Left hindlimb (tissue), 1 donor: ENCODE measurements at places on chromosomes 7 and 10.

- no peak for DNase-seq
Observed at GRCh38 chr7:75584354-75584753, 92.2 kb downstream of the SPDYE5 start.

- no peak for DNase-seq
Observed at GRCh38 chr7:2185715-2186114, 47.0 kb downstream of the MAD1L1 start.

DNA sequence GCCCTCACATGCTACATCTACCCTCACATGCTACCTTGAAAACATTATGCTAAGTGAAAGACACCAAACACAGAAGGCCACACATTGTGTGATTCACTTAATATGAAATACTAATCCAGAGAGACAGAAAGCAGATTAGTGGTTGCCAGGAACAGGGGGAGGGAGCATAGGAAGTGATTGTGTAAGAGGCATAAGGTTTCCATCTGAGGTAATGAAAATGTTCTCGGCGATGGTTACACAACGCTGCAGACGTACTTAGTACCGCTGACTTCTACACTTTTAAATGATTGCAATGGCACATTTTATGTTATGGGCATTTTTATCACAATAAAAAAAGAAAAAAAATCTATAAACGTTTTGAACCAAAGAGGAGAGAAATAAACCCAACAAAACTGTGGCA is 742.3 kb downstream of the TYW1 start:
- no peak for DNase-seq

DNA sequence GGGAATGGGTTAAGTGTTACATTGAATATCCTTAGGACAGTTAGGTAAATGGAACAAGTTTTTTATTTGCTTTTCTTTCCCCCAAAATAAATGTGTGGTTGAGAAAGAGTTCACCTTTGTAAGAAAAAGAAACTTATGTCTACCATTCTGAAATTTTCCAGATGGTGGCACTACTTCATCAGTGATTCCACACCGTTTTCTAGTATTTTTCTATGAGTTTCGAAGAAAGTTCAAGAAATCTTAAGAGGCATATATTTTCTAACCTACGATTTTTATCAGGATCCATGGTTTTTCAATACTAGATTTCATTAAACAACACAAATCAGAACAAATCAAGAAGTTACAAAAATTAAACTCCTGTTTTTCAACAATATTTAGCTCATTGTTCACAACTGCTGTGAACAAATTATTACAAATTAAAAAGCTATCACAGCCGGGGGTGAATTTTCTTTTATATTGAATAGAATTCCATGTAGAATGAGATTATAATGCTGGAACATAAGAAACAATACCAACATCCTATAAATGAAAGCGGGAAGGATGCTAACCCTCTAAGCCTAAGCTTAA is 163.1 kb upstream of the NPVF start:
- DNase-seq = no peak

GRCh38 chr10:110881247-110881646 is 9.5 kb downstream of the PDCD4 start:
- DNase-seq = no peak

DNA sequence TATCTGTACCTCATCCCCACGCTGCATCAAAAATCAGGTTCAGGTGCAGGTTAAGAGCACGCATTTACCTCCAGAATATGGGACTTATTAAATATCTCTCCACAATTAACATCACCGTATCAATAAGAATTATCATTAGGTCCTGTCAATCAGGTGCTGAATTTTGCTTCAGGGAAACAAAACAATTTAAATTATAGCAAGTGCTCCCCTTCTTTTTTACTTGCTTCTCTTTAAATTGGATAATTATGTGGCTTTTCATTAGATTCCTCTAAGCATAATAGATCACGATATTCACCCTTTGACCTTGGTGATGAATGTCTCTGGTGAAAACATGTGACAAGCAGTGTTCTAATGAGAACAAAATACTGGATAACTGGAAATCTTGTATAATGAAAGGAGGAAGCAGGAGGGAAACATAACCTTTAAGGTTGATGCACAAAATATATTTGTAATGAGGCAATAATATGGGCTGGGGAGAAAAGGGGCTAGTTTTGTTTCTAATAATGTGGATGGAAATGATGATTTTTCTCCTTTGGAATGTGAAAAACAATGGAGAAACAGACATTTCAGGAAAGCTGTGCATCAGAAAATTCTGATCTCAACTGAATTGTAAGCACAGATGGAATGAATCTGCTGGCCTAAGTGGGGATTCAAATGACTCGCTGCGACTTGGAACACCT is 166.9 kb downstream of the SNX10 start:
- no peak for DNase-seq

DNA sequence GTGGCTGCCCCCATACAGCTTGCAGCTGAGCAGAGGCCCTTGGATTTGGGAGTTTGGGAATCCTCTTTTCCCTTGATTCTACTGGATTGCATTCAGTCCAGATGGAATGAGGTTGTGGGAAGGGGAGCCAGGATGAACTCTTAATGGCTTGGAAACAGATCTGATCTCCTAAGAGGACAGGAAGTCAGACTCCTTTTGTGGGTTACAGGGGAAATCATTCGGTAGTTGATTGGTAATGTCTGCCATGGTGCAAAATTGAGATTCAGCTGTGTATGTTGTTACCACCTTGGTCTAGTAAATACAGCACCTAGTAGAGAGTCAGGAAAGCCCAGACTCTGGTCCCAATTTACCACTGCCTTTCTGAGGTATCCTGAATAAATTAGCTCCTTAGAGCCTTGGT is 144.2 kb upstream of the TNRC18 start:
- DNase-seq = no peak

- DNase-seq = peak; percentile 73
Observed at GRCh38 chr10:129207297-129207696, 259.7 kb upstream of the MGMT start.

DNA sequence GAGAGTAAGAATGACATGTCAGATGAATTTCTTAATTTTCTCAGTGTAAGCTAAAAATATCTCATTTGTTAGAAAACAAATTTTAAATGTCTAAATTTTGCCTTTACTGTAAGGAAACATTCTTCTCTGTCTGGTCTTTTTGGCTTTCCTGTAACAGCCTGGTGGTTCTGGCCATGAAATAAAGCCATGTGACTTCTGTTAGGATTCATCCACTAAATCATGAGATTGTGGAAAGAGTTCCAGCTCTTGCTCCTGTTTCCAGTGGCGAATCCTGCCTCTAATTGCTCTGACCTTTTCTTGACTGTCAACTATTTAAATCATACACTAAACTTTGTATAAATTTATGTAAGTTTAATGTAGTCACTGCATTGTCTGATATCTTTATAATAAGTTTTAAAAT is 398.5 kb upstream of the AKR1E2 start:
- DNase-seq = no peak

GRCh38 chr7:98233219-98234070 is 18.6 kb downstream of the TECPR1 start:
- DNase-seq = peak; percentile 17

DNA sequence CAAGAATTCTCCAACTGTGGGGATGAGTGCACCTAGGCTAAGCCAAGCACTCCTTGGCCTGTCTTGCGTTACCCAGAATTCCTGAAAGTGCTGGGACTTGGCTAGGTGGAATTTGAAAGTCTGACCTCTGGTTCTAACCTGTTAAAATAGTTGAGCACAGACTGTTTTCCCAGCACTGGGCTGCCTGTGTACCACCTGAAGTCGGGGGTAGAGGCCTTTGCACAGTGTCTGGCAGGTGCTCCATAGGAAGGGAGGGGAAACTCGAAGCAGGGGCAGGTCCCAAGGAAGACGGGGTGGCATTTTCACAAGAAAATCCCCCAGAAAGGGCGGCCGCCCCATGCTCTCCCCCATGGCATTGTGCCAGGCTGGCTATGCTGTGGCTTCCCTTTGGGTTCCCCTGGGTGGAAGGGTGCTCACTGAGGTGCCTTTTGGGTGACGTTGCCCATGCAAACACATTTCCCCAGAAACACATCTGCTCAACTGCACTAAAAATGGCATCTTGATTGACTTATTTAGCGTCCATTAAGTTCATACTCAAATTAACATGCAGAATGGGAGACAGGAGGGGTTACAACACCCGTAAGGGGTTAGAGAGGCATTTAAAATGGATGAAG is 62.9 kb downstream of the SYPL1 start:
- DNase-seq = no peak

- DNase-seq = no peak
Observed at GRCh38 chr7:73912223-73912622, 51.3 kb downstream of the TMEM270 start.

DNA sequence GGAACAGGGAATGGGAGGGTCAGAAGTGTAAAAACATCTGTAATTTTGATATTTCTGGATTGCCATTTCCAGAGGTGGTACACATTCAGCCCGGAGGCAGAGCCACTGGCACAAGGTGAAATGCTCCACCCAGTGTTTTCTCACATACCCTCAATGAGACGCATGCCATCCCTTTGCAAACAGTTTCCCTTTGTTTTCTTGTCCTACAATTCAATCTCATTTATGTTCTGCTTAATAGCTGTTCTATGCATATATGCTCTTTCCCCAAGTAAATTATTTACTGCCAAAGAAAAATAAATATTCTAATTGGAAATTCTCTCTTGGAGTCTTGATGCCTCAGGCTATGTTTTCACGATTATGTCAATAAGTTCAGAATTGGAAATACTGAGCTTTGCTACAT is 369.7 kb upstream of the AKR1E2 start:
- no peak for DNase-seq

DNA sequence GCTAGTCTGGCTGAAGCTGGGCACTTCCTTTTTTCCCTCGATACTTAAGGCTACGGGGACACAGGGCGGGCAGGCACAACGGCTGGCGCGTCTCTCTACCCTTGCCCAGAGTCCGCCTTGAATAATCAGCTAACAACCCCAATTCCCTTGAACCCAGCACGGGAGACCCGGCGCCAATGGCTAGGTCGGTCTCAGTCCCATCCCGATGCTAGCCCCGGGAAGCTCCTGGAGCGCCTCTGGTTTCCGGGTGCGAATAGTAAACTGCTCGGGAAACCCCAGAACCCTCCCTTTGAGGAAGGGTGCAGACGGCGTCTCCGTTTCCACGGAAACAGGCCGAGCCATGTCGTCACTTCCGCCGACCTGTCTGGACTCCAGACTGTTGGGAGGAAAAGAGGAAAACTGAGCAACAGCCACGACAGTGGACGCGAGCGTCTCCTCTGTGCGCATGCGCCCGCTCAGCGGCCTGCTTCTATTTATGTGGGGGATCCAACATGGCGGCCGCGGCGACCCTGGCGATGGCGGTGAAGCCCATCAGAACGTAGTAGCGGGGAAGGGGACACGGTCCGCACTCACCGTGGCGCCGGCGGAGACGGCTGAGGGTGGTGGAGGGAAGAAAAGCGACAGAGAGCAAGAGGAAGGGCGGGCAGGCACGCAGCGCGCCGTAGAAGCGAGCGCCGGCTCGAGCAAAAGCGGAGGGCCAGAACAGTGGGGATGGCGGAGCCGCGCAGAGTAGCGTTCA is at the start of gene UBN2:
Gene UBN2, plus strand, starts transcription at position 464 of the 739 bp plus-strand sequence. Its CDS starts 248 bp downstream, at position 712.
- peak; percentile 98 for DNase-seq

GRCh38 chr10:12062754-12063482 is 5.8 kb upstream of the DHTKD1 start:
- DNase-seq = no peak

GRCh38 chr10:31112961-31113360 is 81.3 kb upstream of the ZNF438 start:
- DNase-seq = no peak

DNA sequence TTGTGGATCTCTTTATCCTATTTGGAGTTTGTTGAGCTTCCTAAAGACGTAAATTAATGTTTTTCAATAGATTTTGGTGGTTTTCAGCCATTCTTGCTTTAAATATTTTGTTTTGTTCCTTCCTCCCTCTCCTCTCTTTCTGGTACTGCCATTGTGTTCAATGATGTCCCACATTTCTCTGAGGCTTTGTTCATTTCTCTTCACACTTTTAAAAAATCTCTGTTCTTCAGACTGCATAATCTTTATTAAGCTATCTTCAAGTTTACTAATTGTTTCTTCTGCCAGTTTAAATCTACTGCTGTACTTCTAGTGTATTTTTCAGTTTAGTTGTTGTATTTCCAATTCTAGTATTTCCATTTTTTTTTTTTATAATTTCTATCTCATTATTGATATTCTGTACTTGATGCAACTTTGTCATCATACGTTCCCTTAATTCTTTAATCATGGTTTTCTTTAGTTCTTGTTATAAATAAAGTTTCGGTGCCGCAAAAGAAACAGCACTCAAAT is 45.6 kb upstream of the FZD9 start:
- no peak for DNase-seq

DNA sequence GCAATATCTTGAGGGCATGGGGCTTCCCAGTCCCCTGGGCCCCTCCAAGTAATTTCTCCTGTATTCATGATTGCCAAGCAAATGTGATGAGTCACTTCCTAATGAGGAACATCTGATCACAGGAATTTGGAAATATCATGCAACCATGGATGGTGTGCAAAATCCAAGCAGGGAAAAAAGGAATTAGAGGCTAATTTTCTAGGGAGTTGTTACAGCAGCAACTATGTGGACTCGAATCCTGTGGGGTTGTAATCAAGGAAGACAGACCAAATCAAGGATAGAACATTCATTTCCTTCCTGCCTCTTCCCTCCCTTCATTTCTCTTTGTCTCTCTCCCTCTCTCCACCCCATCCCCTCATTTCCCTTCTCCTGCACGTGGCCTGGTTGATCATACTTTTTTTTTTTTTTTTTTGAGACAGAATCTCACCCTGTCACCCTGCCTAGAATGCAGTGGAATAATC is 23.9 kb upstream of the AGFG2 start:
- no peak for DNase-seq

DNA sequence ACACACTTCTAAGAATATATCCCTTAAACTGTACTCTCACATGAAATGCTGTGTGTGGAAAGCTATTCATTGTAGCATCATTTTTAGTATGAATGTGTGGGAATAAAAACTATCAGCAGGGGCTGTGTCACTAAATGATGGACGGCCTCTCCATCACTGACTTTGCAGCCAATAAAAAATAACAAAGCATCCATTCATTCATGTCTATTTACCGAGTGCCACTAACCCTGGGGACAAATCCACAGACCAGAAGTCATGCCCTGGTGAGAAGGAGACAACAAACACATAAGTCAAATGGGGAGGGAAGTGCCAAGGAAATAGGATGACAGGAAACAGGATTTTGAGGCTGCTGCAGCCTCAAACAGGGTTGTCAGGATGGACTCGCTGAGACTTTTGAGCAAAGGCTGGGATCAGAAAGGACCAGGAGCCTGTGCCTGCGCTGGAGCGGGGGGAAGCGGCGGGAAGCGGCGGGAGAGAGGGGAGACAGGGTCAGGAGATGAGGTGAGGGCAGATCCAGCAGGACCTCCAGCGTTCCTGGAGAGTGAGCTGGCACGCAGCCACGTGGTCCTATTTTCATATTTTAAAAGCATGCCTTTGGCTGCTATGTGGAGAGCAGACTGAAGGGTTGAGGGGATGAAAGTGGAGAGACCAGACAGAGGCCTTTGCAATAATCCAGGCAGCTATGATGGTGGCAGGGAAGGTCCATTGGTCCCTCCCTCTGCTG is 2.2 kb upstream of the NOM1 start:
- DNase-seq = no peak

- no peak for DNase-seq
Observed at GRCh38 chr10:51319173-51319435, 244.8 kb downstream of the PRKG1 start.

DNA sequence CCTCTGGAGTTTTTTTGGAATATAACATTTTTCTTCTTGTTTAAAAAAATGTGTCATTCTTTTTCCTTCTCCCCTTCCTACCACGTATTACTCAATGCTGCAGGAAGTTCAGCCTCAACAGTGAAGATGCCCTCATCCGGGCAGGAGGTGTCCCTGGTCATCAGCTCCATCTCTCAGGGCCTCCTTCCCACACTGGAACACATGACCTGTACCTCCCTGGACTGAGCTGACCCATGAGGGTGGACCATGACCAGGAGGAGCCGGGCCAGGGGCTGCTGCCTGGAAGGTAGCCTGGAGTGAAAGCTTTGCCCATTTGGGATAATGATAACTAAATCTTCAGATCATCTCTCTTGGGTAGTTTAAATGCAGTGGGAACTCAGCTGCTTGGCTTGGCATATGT is 316.5 kb upstream of the ZMIZ1 start:
- no peak for DNase-seq
